GM23338 (cell line): ENCODE measurements at places on chromosomes 1 and 21.

- no peak overlapping the region for H3K27ac ChIP-seq
- no peak for DNase-seq
- H3K36me3 ChIP-seq: no peaks in the 10 kb centered on the region
- H3K4me3 ChIP-seq: no peak overlapping the region
- H3K27me3 ChIP-seq: no peaks in the 10 kb centered on the region
Observed at GRCh38 chr1:59682396-59683080, 132.2 kb upstream of the HOOK1 start.

GRCh38 chr1:174800216-174800851 lies 199.4 kb upstream of the CACYBP start:
- DNase-seq: peak; percentile 35
- H3K36me3 ChIP-seq: no peaks in the 10 kb centered on the region
- H3K4me3 ChIP-seq: peak overlapping the region; percentile 61
- peaks cover 24% of the 10 kb centered on the region for H3K4me1 ChIP-seq

DNA sequence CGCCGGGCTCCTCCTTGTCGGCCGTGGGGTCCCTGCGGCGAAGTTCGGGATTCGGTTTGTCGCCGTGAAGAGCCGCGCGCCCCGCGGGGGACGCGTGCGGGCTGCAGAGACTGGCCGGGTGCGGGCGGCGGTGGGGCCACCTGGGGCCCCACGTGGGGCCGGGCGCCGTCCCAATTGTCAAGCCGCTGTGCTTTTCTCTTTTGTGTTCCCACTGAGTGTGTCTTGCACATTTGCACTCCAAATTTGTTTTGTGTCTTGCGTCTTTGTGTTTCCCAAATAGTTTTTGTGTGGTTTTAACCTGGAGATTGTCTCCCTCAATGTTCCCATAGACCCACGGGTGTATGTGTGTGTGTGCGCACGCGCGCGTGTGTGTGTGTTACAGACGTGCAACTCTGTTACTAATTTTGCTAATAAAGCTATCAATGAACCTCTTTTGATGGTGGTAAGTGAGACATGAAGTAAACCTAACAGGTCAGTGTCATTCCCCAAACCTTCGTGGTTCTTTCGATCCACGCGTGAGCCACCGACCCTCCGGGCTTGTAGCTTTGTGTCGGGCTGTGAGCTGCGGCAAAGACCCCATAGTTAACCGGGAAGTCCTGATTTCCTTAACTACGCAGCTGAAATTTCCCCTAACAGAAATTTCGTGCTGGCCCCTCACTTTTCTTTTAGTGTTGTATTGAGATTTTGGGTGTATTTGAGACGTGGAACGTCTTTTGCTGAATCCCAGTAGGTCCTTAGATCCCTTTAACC lies 708 bp downstream of the PRDM2 start:
- no peaks in the 10 kb centered on the region for H3K36me3 ChIP-seq
- no peaks in the 10 kb centered on the region; the same call in 1 of the 2 replicates for H3K4me1 ChIP-seq
- no peak overlapping the region for H3K27ac ChIP-seq
- H3K27me3 ChIP-seq: peaks cover 32% of the 10 kb centered on the region

GRCh38 chr1:26853600-26853999 lies 9.3 kb upstream of the SFN start:
- no peaks in the 10 kb centered on the region for H3K27me3 ChIP-seq
- H3K36me3 ChIP-seq: peaks cover 4% of the 10 kb centered on the region; the same call in 1 of the 2 replicates

- no peak for DNase-seq
- H3K4me1 ChIP-seq: peaks cover 10% of the 10 kb centered on the region; the same call in 1 of the 2 replicates
- H3K36me3 ChIP-seq: no peaks in the 10 kb centered on the region
- no peak overlapping the region for H3K27ac ChIP-seq
- H3K27me3 ChIP-seq: no peaks in the 10 kb centered on the region
- H3K4me3 ChIP-seq: no peak overlapping the region
Observed at GRCh38 chr1:8764293-8764937, 53.0 kb downstream of the RERE start.
